Endothelial cell of umbilical vein (primary cell): ENCODE measurements at places on chromosomes 11 and 22. TPM values are rescaled to one million over a fixed set of nuclear protein-coding genes. Genes with fewer than 3 reads are reported as not detected.

The TRIM68 gene
- 7.2 and 8.1 TPM in 2 replicates for polyA plus RNA-seq

The OR10V1 gene
- not detected in 2 replicates for polyA plus RNA-seq

The TLCD5 gene
- polyA plus RNA-seq: 8.3 and 9.7 TPM in 2 replicates

The OR9Q2 gene
- polyA plus RNA-seq: not detected in 2 replicates

The UBQLN3 gene
- not detected in 2 replicates for polyA plus RNA-seq

- no peak for DNase-seq
These were observed 102.6 kb downstream of the ALX4 start for GRCh38 chr11:44207292-44207691.

DNA sequence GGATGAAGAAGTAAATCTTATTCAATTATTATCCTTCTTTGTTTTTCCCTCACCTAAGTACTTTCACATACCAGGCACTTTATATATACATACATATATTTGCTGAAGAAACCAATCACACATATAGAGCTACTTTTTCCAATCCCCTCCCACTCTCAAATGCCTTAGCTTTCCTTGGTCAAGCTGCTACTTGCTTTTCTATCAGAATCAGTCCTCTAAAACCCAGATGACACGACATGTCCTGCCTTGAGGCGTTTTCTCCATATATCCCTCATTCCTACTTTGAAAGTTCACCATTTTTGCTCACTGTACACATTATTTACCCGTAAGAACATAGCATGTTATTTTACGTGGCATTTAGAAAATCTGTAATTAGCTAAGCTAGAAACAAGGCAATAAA is 5.4 kb downstream of the RAB38 start:
- DNase-seq: no peak

DNA sequence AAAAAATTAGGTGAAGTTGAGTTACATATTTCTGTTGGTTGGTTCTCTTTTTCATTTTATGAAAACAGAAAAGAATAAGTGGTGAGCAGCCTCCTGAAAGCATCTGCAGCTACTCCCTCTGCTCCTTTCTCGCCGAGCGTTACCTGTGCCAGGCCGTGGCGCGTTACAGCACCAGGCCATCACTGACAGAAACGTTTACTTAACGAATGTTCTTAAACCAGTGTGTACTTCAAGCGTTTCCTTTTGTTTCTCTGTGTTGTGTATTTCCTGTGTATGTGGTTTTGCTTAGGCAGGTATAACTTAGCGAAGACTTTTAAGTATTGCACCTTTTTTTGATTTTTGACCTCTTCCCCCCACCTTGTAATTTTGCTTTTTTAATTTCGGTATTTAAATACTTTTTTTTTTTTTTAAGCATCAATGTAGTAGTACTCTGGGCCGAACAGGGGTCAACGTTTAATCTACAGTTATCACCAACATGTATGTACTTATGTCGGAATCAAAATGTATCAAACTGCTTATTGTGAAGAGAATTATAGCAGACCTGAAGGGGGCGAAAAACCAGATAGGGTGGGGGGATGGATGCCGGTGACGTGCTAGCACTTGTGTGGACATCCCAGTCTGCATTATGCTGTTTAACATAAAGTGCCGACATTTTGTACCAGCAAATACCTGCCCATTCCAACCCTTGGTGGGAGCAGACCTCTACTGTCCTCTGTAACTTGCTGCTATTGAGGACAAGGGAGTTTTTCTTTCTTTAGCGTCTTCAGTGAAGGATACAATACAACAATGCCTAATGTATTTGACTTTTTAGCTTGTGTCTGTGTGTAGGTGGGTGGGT is 21.6 kb upstream of the ADSL start:
- DNase-seq: no peak

DNA sequence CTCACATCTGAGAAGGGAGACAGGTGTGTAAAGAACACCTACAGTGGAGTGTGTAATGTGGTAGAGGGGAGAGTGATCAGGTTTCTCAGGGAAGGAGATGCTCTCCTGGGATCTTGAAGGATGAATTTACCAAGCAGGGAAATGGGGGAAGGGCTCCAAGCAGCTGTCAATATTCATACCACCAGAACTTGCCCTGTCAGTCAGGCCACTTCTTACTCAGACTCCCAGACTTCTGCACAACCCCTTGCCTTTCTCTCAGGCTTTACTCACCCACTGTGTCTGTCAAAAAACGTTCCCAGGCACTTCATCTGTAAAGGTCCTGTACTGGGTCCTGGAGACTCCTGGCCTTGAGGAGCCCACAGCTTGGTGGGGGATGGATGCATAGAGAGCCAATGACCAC is 14.0 kb upstream of the FCHSD2 start:
- no peak for DNase-seq

- DNase-seq: no peak
These were observed 1169.4 kb downstream of the BRD1 start for GRCh38 chr22:48658246-48658645.

DNA sequence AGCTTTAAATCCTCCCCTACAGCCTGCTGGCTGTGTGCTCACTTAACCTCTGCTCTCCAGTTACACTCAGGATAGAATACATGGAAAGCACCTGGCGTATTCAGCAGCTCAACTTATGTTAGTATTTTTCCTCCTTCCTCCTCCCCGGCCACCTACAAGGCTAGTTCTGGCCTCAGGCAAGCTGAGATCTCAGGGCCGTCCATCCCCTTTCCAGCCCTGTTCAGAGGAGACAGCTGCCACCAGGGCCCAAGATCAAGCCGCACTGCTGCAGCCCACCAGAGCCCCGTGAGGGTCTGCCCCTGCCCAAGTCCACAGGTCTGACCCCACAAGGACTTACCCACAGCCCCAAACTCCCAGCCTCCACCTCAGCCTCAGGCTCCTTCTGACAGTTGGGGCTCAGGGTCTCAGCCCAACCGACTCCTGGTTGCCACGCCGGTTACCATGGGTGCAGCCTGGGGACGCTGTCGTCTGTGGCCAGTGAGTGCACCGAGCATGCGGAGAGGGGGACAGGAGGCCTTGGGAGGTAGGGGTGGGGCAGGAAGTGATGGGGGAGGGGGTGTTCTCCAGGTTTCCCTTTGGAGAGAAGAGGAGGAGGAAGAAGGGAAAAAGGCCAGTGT is at the start of gene C11orf16:
TSS of gene C11orf16 (minus strand) at position 384 of the 617 bp plus-strand sequence. CDS start 639 bp downstream, outside the sequence.
- no peak for DNase-seq

- peak; percentile 42 for DNase-seq
These were observed 13.9 kb downstream of the TMEM184B start for GRCh38 chr22:38258895-38259294.

DNA sequence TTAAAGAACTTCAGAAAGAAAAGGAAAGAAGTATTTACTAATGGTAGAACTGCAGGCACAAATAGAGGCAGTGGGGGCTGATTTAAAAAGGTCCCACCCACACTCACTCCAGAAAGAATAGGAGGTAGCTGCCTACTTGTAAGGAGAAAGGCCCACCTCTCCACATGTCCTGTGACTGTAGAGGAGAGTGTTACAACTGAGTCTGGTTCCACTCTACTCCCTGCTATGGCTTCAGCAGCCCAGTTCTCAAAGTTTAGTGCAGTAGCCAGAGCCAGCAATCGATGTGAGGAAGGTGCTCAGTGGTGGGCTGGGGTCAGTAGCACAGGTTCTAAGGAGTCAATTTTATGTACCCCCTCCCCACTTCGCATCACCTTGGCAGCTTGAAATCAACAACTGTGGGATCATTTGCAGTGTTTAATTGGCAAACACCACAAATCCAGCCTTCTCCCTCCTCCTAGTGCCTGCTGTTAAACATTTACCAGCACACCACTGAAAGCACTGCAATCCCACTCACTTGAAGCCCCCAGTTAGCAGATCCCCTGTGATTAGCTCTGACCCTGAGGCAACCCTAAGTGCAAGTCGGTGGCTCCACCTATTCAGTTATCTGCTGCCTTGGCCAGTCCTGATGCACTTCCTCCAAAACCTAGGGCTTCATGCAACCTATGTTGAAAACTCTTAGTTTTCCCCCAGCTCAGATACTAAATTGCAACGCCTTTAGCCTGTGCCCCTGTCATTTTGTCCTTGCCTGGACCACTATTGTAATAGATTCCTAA is 146.6 kb downstream of the BBOX1 start:
- no peak for DNase-seq

- no peak for DNase-seq
These were observed 64.6 kb upstream of the CHST1 start for GRCh38 chr11:45730014-45730413.

GRCh38 chr22:42294034-42294985 is 23.9 kb upstream of the TCF20 start:
- DNase-seq: peak; percentile 34

- no peak for DNase-seq
These were observed 61.2 kb downstream of the GUCY1A2 start for GRCh38 chr11:106957030-106957482.

GRCh38 chr11:19742588-19743292 is 30.1 kb downstream of the NAV2 start:
- peak; percentile 82 for DNase-seq
